NCI-H526 treated with DMSO at 0.1 percent for 48 hours (cell line): ENCODE measurements at places on chromosomes 1 and 21.
A peak's percentile ranks its signal among the peaks of the same experiment; 100 is the strongest.

- DNase-seq, result no peak
These were observed 7.0 kb downstream of the SIPA1L2 start for GRCh38 chr1:232622981-232623380.

- no peak for DNase-seq
These were observed 92.3 kb downstream of the DMRTB1 start for GRCh38 chr1:53551428-53551995.

GRCh38 chr1:230648114-230648513 lies 5.8 kb downstream of the COG2 start:
- DNase-seq, result no peak

GRCh38 chr1:180536821-180537372 lies 21.9 kb upstream of the OVAAL start:
- no peak for DNase-seq

- DNase-seq, result no peak
These were observed 138.8 kb upstream of the RUNX3 start for GRCh38 chr1:25068829-25069228.

DNA sequence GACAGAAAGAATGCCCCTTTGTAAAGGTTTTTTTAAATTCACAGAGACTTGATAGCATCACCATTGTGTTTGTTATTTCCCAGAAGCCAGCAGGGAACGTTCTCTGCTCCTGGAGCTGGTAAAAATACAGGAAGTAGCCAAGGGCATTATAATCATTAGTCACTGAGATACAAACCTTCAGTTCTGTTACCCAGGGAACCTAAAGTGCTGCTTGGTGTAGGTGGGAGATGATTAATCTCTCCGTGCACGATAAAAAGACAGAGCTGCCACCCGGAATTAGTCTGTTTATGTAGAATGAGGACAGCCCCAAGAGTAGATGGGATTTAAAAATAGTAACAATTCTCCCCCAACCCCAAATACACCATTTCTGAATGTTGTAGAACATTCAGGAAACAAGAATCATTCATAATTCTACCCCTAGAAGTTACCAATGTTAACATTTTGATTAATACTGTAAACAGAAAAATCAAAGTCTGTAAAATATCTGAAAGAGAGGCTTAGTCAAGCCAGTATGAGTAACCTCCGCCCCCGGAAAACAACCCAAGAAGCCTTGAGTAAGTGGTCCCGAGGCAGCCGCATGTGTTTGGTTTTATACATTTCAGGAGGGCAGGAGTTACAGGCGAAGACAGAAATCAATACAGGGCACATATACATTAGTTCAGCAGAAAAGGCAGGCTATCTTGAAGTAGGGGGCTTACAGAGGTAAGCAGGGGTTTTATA lies 45.3 kb upstream of the CTBS start:
- DNase-seq, result no peak

- no peak for DNase-seq
These were observed 3.9 kb downstream of the COL18A1 start for GRCh38 chr21:45408801-45409261.

DNA sequence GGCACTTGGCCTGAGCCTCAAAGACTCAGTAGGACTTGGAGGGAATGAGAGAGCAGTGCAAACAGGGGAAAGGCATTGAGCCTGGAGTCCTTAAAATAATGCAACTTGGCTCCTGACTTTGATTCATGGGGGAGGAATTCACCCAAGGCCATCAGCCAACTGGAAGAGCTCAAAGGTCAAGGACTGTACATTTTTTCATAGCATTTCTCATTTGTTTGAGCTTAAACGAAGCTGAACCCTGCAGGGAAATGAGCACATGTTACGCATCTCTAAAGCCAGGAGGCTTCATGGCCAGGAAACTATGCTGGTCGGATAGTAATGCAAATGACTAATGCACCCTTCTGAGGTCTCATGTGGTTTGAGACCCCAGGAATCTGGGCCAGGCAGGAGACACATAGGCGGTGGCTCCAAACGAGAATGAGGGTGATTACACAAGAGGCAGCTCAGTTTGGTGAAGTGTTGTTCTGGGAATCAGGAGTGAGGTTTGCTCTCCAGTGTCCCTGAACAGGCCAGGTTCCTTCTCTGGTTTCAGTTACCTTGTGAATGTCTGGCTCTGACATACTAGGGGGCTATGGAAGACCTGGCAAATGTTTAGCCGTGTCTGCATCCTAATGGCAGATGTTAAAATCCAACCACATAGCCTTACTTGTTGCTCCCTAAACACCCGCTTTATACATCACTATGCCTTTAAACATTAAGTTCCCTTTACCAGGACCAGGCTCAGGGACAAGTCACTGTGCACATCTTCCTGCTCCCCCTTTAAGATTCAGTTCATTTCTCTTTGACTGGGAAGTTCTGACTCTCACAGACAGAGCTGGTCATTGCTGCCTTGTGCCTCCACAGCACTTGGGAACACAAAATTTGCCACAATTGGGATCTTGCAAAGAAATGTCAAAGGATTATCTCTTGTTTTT lies 503.9 kb upstream of the USP24 start:
- DNase-seq, result peak; percentile 11

DNA sequence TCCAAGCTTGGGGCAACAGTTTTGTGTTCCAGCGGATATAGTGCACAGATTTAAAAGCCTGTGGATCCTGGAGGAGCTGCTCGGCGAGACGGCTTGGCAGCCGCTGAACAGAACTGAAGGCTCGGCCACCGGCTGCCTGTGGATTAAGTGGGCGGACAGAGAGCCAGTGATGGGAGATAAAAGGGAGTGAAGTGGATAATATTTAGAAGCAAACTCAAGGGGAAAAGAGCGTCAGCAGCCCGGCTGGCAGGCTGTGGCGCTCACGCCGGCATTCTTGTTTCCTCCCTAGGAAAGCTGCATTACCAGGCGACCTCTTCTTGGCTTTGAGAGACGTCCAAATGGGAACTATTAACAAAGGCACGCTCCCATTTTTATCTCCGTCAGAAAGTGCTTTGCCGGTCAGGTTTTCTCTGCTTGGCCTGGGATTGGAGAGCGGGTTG lies 10.4 kb downstream of the TRABD2B start:
- DNase-seq, result no peak

- peak; percentile 39 for DNase-seq
These were observed 24.7 kb downstream of the CDK18 start for GRCh38 chr1:205528887-205529825.

DNA sequence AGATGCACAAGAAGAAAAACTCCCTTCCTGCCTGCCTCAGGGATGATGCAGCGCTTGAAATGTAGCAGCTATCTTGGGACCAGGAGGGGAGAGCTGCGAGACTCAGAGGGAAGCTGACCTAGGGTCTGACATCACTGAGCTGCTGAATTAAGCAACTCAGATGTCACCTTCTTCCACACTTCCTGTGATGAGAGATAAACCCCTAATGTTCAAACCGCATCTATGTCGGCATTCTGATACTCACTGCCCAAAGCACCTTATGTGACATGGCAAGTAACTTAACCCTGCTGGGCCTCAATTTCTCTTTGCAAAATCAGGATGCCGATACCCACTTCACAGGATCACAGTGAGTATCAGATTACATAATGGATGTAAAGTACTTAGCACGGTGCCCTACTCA lies 9.1 kb upstream of the AK2 start:
- DNase-seq, result no peak

- DNase-seq, result no peak
These were observed 14.8 kb upstream of the RNF220 start for GRCh38 chr1:44390277-44390676.

- no peak for DNase-seq
These were observed 11.7 kb upstream of the HES5 start for GRCh38 chr1:2541619-2542245.

GRCh38 chr1:183019860-183020259 lies 3.4 kb upstream of the LAMC1 start:
- no peak for DNase-seq

DNA sequence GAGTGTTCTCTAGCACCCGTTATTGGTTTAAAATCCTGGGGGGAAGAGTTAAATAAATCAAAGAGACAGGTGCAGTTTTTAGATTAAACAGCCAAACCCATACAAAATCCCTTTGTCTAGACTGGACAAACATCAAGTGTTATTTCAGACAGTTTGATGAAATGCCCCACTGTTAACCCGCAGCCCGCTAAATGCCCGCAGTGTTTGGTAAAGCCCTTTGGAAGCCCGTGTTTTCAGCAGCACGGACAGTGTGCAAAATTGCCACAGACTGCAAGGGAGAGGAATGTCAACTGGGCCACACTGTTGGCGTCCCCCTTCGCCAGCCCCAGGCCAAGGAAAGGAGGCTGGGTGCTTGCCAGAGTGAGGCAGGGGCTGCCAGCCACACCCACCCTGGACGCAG lies 26.6 kb downstream of the AJAP1 start:
- no peak for DNase-seq

GRCh38 chr1:201730611-201731010 lies 98.3 kb upstream of the IPO9 start:
- DNase-seq, result no peak
